ENCODE measurements at places on chromosomes 3 and 15.

- DNase-seq, result no peak
Measured at GRCh38 chr3:34844323-34844620, 795.1 kb upstream of the ARPP21 start.

DNA sequence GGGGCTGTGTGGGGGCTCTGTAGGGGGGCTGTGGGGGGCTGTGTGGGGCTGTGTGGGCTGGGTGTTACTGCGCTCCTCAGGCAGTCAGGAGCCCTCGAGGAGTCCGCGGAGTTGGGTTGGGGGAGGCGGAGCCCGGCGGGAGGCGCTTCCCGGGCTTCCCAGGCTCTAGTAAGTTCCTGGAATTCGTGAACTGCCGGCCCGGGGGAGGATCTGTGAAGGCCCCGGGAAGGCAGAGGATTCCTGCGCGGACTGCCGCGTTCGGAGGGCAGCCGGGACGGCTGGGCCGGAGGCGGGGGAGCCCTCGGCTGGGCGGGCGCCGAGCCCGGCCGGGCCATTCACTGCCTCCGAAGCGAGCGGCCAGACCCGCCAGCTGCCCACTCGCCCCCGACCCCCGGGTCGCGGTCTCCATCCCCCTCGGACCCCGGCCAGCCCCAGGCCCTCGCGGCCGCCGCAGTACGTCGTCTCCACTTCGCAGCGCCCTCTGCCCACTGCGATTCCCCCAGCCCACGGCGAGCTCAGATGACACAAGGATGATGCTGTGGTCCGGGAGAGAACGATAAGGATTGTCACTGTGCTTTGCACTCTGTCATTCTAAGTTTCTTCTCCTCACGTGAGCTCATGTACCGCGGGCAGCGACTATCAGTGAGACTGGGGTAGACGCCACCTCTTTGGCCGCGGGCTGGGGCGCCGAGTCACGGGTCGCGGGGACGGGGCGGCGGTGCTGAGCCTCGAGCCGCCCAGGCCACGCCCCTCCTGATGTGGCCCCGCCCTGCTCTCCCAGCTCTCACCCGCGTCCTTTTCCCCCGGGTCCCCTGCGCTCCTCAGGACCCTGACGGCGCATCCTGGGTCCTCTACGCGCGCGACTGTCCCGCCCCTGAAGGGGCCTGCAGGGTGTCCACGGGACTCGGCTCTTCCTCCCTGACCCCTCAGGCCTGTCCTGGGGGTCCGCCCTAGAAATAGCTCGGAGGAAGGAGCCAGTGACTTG lies 65.3 kb downstream of the KLF13 start:
- DNase-seq, result no peak

GRCh38 chr15:32861174-32861573 lies 143.4 kb downstream of the GREM1 start:
- DNase-seq, result no peak

DNA sequence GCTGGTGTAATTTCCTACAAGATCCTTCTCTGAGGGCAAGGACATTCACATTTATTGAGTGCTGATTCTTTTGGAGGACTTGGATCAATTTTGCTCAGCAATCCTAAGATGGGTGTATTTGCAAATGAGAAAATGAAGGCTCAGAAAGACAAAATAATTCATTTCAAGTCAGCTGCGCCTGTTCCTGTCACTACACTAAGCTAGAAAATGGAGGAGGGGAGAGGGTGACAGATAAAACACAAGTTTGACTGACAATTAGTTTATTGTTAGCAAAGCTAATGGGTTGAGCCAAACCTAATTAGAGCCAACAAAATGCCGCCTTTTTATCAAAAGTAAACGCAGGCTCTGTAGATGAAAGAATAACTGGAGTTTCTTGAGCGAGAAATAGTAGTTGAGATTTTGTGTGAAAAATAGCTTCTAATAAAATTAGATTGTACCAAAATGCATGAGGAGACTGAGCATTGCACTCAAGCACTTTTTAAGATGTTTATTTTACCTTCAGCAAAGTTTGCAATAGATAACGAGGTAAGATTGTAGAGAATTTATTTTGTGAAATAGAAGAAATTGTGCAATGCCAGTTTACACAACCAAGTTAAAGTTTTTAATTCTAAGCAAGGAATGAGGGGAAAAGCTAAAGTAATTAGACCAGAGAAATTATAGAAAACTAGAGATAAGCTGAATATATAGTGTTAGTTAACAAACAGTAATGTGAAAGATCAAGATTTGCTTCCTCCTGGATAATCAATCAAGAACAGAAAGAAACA lies 39.6 kb upstream of the SECISBP2L start:
- no peak for DNase-seq

GRCh38 chr3:147355084-147355752 lies 51.1 kb downstream of the ZIC4 start:
- DNase-seq, result no peak

GRCh38 chr15:67101911-67102598 lies 36.7 kb downstream of the SMAD3 start:
- DNase-seq, result no peak

Data from HepG2 (cell line).